ENCODE measurements at places on chromosomes 2 and 18. TPM values are rescaled to one million over a fixed set of nuclear protein-coding genes. Genes with fewer than 3 reads are reported as not detected.

- peaks cover 3% of the 10 kb centered on the region for H3K4me1 ChIP-seq
- peaks cover 44% of the 10 kb centered on the region for H3K36me3 ChIP-seq
- no peak overlapping the region for H3K4me3 ChIP-seq
- peak overlapping the region; percentile 11 for H3K27ac ChIP-seq
- DNase-seq: no peak
- H3K27me3 ChIP-seq: no peaks in the 10 kb centered on the region
These were observed 87.6 kb downstream of the FAM228A start for GRCh38 chr2:24262421-24262970.

KLHL14 gene
- 1.1 TPM for total RNA-seq

DNA sequence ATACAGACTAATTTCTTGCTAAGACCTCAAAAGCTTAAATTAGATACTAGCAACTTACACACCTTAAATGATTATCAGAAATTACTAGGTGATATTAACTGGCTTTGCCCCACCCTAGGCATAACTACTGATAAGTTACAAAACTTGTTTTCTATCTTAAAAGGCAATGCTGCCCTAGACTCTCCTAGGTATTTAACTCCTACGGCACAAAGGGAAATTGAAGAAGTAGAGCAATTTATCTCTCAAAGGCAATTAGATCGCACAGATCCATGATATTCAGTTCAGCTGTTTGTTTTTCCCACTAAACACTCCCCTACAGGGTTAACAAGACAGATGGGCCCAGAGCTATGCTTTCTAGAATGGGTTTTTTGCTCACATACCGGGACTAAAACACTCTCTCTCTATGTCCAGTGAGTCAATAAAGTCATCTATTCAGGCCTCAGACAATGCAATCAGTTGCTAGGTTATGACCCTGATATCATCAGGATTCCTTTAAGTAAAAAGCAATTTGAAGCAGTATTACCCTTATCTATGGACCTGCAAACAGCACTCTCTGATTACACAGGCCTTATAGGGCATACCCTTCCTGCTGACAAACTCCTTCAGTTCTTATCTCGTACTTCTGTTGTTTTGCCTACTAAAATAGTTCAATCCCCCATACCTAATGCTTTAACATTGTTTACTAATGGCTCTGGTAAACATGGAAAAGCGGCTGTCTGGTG is 14.3 kb downstream of the MAP3K2 start:
- H3K27ac ChIP-seq: no peak overlapping the region
- peaks cover 54% of the 10 kb centered on the region for H3K36me3 ChIP-seq
- H3K27me3 ChIP-seq: no peaks in the 10 kb centered on the region

EFEMP1 gene
- total RNA-seq: not detected

GRCh38 chr2:10028988-10029874 is 14.1 kb upstream of the KLF11 start:
- no peaks in the 10 kb centered on the region for H3K36me3 ChIP-seq
- peaks cover 52% of the 10 kb centered on the region for H3K4me1 ChIP-seq
- peak overlapping the region; percentile 54 for H3K27ac ChIP-seq
- H3K27me3 ChIP-seq: no peaks in the 10 kb centered on the region

L3MBTL4 gene
- 0.18 TPM for total RNA-seq

GRCh38 chr18:69157906-69158305 is 242.8 kb upstream of the DOK6 start:
- no peaks in the 10 kb centered on the region for H3K27me3 ChIP-seq
- no peaks in the 10 kb centered on the region for H3K4me1 ChIP-seq
- no peaks in the 10 kb centered on the region for H3K36me3 ChIP-seq
- DNase-seq: no peak

CCDC68 gene
- total RNA-seq: not detected

DNA sequence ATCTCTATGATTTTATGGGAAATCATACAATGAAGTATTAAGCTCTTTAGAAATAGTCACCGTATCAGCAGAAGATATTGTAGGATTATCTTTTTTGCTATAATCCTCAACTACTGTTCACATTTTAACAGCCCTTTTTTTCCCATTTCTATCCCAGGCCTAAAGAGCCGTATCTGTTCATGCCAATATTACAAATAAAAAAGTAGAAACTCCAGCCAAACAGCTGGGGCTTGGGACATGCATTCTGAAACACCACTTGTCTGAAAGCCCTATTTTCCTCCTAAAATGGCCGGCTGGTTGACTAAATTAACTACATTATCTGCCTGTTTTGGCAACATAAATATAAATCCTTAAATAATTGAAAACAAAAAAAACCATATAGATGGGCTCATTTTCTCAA is 477.8 kb downstream of the CDH2 start:
- no peaks in the 10 kb centered on the region for H3K36me3 ChIP-seq
- DNase-seq: no peak
- H3K27ac ChIP-seq: no peak overlapping the region
- no peak overlapping the region for H3K4me3 ChIP-seq

CNGA3 gene
- not detected for total RNA-seq

Measured in naive thymus-derived CD8-positive, alpha-beta T cell (primary cell).